NCI-H187 (cell line): ENCODE measurements at places on chromosomes 4 and X.
A peak's percentile ranks its signal among the peaks of the same experiment; 100 is the strongest.

GRCh38 chr4:137905930-137906329 lies 336.2 kb downstream of the SLC7A11 start:
- no peak for DNase-seq

- DNase-seq: no peak
These were observed 10.9 kb upstream of the TET2 start for GRCh38 chr4:105135785-105136184.

DNA sequence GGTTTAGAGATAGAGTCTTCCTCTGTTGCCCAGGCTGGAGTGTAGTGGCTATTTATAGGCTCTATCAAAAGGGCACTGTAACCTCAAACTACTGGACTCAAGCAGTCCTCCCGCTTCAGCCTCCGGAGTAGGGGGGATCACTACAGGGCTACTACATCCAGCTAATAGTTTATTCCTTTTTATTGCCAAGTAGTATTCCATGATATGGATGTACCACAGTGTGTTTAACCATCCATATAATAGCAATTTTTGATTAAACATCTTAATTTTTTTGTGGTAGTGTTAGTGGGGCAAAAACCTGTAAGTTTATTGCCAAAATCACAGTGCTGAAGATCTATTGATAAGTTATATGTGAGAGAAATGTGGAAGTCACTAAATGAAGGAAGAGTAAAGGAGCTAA lies 2.6 kb upstream of the NDUFC1 start:
- DNase-seq: no peak

GRCh38 chrX:149908308-149908707 lies 21.1 kb upstream of the HSFX4 start:
- no peak for DNase-seq

DNA sequence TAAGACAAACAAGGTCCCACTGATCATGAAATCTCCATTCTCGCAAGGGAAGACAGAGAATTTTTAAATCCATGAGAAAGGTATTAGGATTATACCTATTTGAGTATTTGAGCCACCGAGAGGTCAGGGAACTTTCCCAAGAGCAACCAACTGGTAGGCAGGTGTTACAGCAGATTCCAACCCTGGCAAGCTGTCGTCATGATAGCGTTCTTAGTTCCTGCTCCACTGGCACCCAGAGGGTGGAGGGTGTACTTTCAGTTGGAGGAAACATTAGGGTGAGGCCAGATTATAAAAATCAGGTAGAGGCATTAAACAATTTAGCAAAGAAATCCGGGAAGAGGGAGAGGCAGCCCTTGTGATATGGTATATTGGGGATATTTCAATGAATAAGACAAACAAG lies 23.3 kb downstream of the COQ2 start:
- DNase-seq: no peak

DNA sequence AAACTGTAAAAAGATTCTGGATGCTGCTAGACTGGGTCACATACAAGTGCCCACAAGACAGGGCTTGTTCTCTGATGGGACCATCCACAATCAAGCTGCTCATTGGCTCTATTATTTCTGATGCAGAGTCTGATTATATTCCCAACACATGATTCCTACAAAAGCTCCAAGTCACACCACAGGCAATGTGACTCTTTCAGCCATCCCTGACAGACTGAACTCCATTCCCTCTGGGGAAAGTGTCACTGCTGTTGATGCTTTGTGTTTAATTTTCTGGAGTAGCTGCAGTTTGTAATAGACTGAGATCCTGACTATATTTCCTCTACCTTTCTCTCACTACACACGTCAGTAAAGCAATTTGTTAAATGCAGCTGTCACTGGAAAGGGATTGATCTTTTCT lies 55.4 kb upstream of the BCLAF3 start:
- no peak for DNase-seq

DNA sequence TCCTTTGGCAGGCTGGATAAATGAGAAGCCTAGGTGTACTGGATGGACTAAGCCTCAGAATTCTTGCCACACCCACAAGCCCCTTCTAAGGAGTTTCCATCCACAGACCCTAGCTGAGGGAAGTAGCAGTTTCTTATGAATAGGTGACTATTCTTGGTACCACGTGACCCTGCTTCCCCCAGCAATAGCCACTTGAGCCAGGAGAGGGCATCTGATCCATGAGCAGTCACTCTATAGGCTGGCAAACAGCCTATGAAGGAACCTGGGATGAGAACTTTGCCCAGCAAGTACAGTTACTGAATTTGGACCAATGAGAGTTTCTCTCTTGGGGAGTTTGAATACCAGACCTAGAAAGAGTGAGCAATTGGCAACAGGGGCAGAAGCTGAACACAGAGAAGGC lies 84.0 kb downstream of the RTL9 start:
- no peak for DNase-seq

DNA sequence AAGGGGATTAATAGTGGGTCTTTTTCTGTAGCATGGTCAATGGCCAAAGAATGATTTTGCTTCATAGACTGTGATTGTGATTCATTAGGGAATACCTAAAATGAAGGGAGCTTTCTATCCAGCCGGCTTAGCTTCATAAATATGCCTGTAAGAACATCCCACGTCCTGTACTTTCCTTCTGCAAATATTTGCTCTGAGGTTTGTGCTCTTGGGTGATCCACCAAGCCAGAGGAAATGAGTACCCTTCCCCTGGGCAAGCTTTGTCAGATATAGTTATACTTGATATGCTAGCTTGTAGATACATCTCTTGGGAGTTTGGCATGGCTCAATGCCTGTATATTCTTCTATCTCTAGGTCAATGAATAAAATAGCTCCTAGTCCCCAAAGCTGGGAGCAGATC lies 28.2 kb upstream of the SPARCL1 start:
- DNase-seq: no peak

- no peak for DNase-seq
These were observed 6.3 kb downstream of the FMR1 start for GRCh38 chrX:147917700-147918695.

DNA sequence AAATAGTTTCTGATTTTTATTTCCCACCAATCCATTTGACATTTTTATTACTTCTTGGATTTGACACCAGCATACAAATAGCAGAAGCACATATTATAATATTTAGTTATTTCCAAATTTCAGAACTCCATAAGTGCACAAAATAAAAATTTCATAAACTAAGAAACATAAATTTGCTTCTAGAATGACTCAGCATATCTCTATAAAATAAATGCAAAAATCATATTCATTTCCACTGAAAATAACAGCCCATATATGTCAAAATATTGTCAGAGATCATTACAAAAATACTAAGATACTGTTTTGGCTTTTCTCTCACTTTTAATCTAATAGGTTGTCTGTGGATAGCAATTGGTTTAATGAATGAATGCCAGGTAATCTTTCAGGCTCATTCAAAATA lies 1654.2 kb downstream of the PCDH19 start:
- no peak for DNase-seq

DNA sequence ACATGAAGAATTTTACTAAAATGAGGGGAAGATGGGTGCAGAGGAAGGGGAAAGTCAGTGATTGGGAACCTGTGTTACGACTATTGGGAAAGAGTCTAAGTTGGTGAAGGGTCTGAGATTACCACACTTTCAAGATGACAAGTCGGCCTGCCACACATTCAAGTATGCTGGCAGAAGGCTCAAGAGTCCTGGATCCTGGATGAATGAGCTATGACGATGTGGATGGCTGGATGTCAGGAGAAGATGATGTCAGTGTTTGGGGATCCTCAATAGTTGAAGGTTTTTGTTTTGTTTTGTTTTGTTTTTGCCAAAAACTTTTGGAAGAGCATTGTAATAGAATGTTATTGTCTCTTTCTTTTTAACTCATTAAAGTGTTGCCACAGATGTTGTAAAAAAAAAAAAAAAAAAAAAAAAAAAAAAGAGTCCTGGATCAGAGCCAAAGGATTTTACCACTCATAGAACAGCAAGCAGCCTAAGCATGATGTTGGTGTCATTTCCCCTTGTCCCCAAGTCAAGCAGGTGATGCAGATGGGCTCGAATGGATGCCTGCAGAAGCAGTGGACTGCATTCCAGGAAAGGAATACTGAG lies 120.6 kb downstream of the REELD1 start:
- no peak for DNase-seq

DNA sequence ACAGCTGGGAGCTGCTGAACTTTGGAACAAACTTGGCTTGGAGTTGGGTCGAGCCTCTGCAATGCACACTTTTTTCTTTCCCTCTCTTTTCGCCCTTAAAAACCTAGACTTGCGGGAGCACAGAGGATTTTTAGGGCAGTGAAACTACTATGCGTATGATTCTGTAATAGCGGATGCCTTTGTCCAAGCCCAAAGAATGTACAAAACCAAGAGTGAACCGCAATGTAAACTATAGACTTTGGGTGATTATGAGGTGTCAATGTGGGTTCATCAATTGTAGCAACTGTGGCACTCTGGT lies 493 bp upstream of the SH3D19 start:
- DNase-seq: no peak

- no peak for DNase-seq
These were observed 1.6 kb downstream of the OTUD4 start for GRCh38 chr4:145178740-145179280.

- DNase-seq: peak; percentile 88
These were observed 87.7 kb downstream of the FHDC1 start for GRCh38 chr4:153023692-153024394.

GRCh38 chrX:136273986-136274385 lies 22.8 kb upstream of the MAP7D3 start:
- DNase-seq: no peak

DNA sequence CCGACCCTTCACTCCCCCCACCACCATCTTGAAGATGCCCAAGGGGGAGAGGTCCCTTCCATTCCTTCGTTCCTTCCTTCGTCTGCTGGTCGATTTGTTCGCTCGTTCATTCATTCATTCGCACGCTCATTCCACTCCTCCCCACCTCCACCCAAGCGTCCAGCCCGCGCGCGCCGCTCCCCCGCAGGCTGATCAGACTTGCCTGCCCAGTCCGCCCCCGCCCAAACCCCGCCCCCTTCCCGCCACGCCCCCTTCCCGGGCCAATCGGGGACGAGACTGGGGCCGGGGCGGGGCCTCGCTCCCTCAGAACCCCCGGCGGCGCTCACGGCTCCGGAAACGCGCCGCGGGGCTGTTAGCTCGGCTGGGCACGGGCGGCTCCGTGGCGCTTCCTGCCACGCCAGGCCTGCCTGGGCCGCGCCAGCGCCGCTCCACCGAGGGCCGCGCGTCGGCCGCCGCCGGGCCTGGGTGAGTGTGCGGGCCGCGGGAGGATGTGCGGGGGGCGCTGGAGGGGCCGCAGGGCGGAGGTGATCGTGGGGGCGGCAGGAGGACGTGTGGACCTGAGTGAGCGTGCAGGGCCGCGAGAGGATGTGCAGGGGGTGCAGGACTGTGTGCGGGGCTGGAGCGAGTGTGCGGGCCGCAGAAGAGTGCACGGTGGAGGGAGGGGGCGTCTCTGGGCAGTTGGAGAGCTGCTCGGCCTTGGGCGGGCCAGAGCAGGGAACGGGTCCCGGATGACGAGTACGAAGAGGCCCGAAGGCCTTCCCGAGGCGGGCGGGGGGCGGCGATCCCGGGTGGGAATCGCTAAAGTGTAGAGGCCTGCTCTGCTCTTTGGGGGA lies at the start of gene ZNF275:
Gene ZNF275, plus strand, starts transcription at position 333 of the 833 bp plus-strand sequence. CDS start 2,527 bp downstream, outside the sequence.
- DNase-seq: peak; percentile 90

GRCh38 chr4:62359441-62360155 lies 1159.5 kb downstream of the ADGRL3 start:
- DNase-seq: no peak

- DNase-seq: no peak
These were observed 285.0 kb downstream of the SPANXN1 start for GRCh38 chrX:145532176-145532780.

DNA sequence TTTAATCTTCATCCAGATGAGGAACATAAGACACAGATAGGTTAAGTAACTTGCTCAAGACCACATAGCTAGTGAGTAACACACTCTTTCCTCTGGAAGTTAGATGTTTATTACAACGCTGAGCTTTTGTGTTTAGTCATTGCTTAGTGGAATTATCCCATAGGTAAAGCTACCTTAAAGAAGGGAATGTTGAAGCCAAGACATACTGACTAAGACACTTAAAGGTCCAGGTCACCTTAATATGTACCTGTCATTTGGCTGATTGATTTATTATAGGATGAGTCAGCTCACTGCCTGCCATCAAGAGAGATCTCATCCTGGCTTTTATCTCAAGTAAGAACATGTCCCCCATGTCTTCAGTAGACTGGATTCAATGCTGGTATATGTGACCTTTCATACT lies 53.4 kb downstream of the KDR start:
- DNase-seq: no peak

DNA sequence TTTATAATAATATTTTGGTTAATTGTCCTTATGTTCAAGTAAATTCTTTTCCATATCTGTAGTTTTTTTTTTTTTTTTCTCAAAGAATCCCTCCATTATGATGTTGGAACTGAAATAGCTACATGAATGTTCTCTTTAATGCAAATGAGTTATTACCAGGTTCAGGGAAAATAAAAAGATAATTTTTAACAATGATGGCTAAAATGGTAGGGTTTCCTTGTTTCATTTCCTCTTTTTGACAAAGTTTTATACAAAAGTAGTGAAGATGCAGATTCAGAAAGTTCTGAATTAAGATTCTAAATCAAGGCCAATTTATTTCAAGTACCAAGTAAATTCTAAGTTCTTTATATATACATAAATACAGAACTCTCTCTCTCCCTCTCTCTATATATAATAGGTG lies 779.0 kb upstream of the INTU start:
- no peak for DNase-seq

DNA sequence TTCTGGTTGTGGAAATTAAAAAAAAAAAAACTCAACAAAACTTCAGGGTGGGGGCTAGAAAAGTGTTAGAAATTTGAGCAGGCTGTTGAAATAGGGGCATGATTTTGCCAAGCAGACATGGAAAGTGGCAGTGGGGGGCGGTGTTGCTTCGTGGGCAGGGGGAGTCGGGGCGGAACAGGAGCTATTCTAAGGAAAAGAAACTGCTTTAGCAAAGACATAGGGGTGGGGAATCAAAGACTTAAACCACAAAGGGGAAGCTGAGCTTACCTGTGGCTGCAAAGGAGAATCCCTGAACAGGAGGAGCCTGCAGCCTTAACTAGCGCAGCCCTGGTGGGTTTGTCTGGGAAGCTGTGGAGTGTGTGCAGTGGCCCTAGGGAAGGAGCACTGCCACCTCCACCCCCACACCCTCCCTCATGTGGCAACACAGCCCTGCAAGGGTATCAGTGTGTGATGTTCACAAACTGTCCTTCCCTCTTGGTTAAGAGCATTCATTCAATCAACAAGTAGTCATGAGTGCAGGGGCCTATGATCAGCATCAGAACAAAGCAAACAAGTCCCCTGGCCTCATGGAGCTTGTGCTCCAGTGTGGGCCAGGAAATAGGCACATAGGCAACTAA lies 20.5 kb downstream of the SEL1L3 start:
- no peak for DNase-seq

DNA sequence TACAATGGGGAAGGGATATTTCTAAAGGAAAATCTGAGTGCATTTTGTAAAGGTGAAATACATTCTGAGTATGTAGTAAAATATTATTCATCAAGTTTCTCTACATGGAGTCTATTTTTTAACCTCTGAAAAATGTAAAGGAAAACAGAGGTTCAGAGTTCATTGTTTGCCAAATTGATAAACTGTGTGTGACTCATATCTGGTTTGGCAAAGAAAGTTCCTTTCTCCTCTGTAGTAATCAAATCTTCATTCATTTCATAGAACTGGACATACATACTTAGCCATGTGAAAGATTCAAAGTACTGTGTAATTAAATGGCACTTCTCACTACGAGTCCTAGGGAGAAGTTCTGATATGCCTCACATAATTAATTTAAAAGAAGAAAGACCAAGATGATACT lies 61.6 kb downstream of the HPGD start:
- DNase-seq: no peak
